ENCODE measurements at places on chromosomes 2 and 18.

GRCh38 chr2:177771191-177771590 is 301.4 kb downstream of the PDE11A start:
- DNase-seq = no peak

- DNase-seq = no peak
Observed at GRCh38 chr2:18889565-18890332, 300.4 kb upstream of the NT5C1B start.

GRCh38 chr2:156356014-156356754 is 23.7 kb upstream of the NR4A2 start:
- DNase-seq = no peak

GRCh38 chr2:197286805-197287595 is 23.6 kb downstream of the ANKRD44 start:
- DNase-seq = no peak

All from activated CD4-positive, alpha-beta T cell treated with anti-CD3 and anti-CD28 coated beads for 1 hour (primary cell).